ENCODE measurements at places on chromosomes 6 and 20. TPM values are rescaled to one million over a fixed set of nuclear protein-coding genes. Genes with fewer than 3 reads are reported as not detected.

TREM1 gene
- total RNA-seq = 0.86 TPM

ADGB gene
- not detected for total RNA-seq

GHRH gene
- total RNA-seq = not detected

PMEPA1 gene
- 1.8 TPM for total RNA-seq

OR12D3 gene
- not detected for total RNA-seq

MYT1 gene
- total RNA-seq = 0.12 TPM

SPO11 gene
- not detected for total RNA-seq

KCNK5 gene
- total RNA-seq = 12.7 TPM

RAD21L1 gene
- not detected for total RNA-seq

HUS1B gene
- total RNA-seq = 0.42 TPM

CST2 gene
- not detected for total RNA-seq

ZNF165 gene
- total RNA-seq = 4.6 TPM

CST4 gene
- not detected for total RNA-seq

MUC21 gene
- not detected for total RNA-seq

RAET1L gene
- not detected for total RNA-seq

FOXP4 gene
- 11.1 TPM for total RNA-seq

TRAPPC3L gene
- not detected for total RNA-seq

SLC2A10 gene
- total RNA-seq = not detected

NKAIN4 gene
- not detected for total RNA-seq

DST gene
- 6.8 TPM for total RNA-seq

GFOD1 gene
- total RNA-seq = 4.2 TPM

IL17A gene
- total RNA-seq = 11.9 TPM

ZBP1 gene
- total RNA-seq = 1.4 TPM

GPR63 gene
- 1.2 TPM for total RNA-seq

NRN1 gene
- total RNA-seq = 7.5 TPM

ZBTB12 gene
- total RNA-seq = 2.4 TPM

SLC22A3 gene
- not detected for total RNA-seq

FAXC gene
- total RNA-seq = 0.16 TPM

FKBP5 gene
- total RNA-seq = 140 TPM
